Lower leg skin (tissue), 4 donors: ENCODE measurements at places on chromosomes 5 and 9.

DNA sequence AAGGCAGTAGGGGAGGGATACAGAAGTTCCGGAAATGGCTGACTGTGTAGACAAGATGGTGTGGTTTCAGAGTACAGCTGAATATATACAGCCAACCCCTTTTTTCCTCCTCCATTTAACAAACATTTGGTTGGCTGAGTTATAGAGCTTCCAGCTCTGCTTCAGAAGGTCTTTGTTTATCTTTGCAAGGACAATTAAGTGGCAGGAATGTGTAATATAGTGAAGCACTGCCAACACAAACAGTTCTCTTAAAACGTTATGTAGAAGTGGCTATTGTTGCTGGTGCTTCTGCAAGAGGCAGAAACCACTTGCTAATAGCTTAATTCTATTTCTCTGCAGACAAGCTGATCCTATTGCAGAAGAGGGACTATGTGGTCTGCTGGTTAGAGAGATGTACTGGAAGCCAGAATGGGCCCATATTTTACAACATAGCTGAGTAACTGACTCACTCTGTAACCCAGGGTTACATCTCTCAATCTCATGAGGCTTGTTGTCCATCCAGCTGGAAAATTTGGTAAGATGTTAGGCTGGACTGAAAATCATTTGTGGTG, 62.7 kb upstream of the OSMR start:
- DNase-seq: no peak

- no peak for DNase-seq
Observed at GRCh38 chr5:56698463-56699381, 116.6 kb upstream of the MAP3K1 start.

DNA sequence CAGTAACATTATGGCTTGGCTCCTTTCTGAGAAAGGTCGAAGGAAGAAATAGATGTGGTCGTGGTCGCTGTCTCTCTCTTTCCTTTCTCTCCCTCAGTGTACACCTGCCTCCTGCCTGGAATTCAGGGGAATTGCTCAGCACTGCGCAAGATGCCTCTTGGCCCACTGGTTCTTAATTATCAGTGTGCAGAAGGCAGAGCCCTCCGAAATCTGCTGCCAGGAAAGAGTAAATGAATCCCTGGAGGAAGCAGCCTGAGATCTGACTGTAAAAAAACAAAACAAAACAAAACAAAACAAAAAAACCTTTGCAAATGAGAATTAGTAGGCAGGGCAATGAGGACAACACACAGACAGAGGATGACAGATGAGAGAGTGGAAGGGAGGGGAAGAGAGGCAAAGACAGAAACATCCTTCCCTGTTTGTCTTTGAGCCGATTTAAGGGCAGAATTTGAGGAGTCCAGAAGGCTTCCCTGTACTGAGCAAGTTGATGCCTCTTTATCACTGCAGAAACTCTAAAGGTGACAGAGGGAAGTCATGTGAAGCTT, 113.8 kb upstream of the PUM3 start:
- DNase-seq: no peak

GRCh38 chr9:124286292-124286931, 28.7 kb downstream of the NEK6 start:
- no peak for DNase-seq

- DNase-seq: no peak
Observed at GRCh38 chr9:995781-996180, 19.3 kb downstream of the DMRT3 start.

- no peak for DNase-seq
Observed at GRCh38 chr9:137172901-137173795, 1.3 kb upstream of the TMEM210 start.

DNA sequence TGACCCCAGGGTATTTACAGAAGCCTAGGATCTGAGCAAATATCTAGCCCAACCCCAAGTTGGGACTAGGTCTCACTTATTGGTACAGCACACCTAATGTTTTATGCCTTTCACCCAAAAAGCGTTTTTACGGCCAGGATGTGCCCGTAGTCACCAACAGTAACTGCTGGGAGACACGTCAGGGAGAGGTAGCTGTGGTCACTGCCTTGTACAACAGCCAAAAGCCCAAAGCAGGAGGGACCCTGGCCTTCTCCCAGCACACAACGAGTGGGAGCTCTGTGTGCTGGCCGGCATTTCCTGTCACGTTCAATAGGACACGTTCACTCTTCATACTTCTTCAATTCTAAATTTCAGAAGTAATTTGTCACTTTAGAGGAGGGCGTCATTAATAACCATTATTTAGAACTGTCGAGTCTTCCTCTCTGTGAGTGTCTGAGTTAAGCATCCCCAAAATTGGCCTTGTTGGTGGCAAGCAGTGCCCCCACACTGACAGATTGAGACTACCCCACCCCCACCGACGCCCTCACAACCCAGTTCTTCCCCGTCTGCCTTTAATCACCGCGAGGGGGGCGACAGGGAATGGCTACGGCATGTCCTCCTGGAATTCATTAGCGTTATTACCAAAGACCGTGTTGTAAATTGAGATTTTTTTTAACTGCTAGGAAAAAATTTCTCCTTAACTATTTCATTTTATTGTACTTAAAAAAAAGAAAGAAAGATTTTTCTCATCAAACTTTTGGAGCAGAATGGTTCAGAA, 80.7 kb downstream of the MVB12B start:
- DNase-seq: peak; percentile 55

DNA sequence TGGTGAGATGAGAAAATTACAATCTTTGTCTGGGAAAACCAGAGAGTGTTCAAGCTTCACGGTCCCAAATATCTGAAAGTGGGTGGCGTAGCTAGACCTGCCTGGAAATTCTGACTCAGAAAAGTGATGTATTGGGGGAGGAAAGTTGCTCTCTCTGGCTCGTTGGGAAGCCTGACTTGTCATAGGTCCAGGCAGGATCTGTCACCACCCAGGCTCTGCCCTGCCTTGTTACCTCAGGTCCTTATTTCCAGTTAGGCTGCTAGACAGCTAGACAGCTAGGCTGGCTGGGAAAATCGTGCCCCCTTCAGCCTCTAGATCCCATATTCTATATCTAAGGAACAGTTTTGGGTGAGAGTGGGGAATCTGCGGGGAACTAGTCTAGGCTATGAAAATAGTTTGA, 41.0 kb upstream of the HCN1 start:
- no peak for DNase-seq

DNA sequence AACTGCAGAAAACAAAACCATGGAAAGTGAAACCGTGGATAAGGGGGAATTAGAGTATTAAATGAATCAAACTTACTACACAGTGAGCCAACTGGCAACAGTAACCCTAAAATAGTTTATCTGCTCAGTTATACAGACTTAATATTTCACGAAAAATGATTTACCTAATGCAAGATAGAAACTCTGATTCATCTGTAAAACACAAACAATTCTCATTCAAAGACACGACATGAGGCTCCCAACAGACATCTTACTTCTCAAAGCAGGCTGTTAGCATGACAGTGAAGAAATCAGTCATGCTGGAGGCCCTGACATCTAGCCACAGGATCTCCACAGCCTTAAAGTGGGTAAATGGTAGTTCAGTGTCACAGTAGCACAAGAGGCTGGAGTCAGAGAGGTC, 131.2 kb downstream of the FBN2 start:
- no peak for DNase-seq

- DNase-seq: no peak
Observed at GRCh38 chr5:74364507-74364906, 276.0 kb downstream of the ENC1 start.

DNA sequence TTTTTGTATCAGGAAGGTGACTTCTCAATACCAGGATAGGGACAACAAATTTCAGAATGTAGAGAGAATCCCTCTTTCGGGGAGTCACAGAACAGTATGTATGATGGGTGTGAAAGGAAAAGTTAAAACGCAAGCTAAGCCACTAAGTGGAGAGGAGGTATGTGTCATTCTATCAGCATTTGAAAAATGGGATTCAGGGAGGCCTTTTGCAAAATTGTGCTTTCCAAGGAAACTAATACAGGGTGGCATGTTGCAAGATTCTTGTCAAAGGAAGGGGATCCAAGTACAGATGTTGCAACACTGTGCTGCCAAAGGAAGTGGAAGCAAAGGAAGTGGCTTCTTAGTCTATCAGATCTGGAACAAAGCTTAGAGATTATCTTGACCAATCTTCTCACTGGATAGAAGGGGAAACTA, 12.6 kb upstream of the TNIP1 start:
- peak; percentile 75 for DNase-seq

- no peak for DNase-seq
Observed at GRCh38 chr9:72728031-72728770, 206.8 kb downstream of the TMC1 start.

DNA sequence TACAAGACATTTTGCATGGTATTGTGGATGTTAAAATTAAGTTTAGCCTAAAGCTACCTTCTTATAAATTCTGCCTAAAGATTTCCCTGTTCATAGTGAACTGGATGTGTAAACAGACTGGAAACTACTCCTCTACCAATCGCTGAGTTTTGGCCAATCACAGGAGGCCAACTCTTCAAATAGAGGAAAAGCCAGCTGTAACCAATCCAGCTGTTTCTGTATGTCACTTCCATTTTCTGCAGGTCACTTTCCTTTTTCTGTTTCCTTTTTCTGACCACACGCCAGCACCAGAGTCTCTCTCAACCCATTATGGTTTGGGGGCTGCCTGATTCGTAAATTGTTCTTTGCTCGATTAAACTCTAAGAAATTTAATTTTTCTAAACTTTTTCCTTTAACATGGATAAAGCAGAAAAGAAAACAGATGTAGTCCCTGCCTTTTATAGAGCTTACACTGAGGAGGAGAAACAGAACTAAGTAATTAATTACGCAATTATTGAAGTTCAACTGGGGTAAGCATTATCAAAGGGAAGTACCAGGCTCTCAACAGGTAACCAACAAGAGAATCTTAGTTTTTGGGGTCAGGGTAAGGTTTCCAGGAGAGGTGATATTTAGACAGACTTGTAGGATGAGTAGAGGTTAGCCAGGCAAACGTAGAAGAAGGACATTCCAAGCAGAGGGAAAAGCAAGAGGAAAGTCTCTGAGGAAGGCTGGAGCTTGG, 27.7 kb downstream of the RANBP3L start:
- DNase-seq: no peak

DNA sequence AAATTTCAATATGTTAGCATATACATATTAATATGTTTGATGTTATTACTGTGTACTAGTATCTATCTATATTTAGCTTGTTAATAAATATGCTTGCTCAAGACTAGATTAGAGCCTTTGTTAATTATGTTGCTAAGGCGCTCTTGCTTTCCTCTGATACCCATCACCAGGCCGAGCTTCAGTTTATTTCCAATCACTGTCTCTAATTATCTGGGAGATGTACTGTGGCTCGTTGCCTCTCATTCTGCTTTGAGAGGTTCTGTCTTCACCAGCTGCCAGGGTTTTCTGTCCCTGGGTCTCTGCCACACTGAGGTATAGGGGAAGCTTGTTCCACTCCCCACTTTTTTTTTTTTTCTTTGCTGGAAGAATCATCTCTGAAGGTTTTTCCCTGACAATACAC, 21.0 kb upstream of the TAF11L2 start:
- DNase-seq: no peak

GRCh38 chr5:9498541-9499497, 47.1 kb downstream of the SEMA5A start:
- peak; percentile 47 for DNase-seq

GRCh38 chr9:129891569-129891968, 56.3 kb downstream of the USP20 start:
- no peak for DNase-seq

DNA sequence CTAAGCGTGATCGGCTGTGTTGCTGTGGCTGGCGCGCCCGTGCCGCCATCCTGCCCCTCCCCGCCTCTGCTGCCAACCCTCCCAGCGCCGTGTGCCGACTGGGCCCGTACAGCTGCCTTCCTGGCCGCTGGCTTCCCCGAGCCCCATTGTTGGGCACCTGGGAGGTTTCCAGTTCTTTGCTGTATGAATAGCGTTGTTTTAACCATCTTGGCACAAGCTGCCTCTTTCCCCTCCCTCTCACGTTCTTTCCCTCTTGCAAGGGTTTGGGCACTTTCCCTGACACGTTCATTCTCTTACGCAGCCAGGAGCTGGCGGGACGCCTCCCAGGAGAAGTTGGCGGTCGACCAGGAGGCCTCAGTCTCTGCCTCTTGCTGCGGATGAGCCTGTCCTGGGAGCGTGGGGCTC, 43.1 kb upstream of the RXRA start:
- DNase-seq: peak; percentile 96
